Mesendoderm (in vitro differentiated cells): ENCODE measurements at places on chromosomes 2 and 18.

DNA sequence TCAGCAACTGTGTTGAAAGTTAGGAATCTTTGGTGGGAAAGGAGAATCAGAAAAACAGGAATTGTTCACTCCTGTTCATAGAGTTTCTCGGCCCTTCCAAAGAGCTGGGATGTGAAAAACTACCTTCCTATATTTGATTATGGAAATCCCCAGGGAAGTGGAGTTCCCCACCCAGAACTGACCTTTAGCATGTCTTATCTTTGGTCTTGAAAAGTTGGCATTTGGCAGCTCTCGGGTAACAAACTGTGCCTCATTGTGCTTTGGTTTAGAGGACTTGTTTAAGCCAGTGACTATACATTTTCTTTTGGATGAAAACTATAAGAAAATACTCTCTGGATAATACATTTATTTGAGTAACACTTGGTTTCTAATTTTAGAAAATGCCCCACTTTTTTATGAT, 51.3 kb upstream of the CERS6 start:
- no peaks in the 10 kb centered on the region for H3K4me1 ChIP-seq
- H3K36me3 ChIP-seq, result no peaks in the 10 kb centered on the region
- DNase-seq, result no peak

GRCh38 chr18:6482198-6482977, 67.7 kb upstream of the L3MBTL4 start:
- DNase-seq, result peak; percentile 90
- H3K4me3 ChIP-seq, result no peak overlapping the region
- H3K27ac ChIP-seq, result no peak overlapping the region
- no peaks in the 10 kb centered on the region for H3K36me3 ChIP-seq
- no peaks in the 10 kb centered on the region for H3K27me3 ChIP-seq

- H3K36me3 ChIP-seq, result no peaks in the 10 kb centered on the region
- peaks cover 1% of the 10 kb centered on the region for H3K27me3 ChIP-seq
- DNase-seq, result no peak
- H3K4me3 ChIP-seq, result no peak overlapping the region
- no peak overlapping the region for H3K27ac ChIP-seq
Observed at GRCh38 chr2:231050018-231050901, 6.4 kb upstream of the PSMD1 start.

DNA sequence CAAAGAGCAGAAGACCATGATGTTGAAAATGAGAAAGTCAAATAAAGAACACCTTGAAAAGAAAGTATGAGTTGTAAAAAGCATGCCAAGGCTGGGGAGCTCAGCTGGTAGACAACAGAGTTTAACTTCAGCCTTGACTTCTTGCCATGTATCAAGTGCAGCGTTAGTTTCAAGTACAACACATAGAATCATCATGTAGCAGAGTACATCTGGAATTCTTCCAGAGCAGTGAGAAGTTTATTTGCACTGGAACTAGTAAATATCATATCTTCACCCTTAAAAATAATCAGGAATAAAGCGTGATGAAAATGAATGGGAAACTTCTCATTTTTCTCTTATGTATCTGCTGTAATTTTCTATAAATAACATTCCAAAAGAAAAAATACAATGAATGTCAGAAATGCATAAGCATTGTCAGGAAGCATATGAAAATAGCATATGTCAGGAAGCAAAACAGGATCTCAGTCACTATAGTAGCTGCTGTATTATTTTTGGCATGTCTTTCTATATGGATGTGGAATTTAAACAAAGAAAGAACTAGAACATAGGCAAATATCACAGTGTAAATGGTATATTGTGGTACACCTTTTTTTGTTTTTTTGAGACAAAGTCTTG, 10.1 kb upstream of the SULT1C4 start:
- no peak overlapping the region for H3K4me3 ChIP-seq
- no peaks in the 10 kb centered on the region for H3K4me1 ChIP-seq
- H3K27me3 ChIP-seq, result no peaks in the 10 kb centered on the region
- H3K27ac ChIP-seq, result no peak overlapping the region

DNA sequence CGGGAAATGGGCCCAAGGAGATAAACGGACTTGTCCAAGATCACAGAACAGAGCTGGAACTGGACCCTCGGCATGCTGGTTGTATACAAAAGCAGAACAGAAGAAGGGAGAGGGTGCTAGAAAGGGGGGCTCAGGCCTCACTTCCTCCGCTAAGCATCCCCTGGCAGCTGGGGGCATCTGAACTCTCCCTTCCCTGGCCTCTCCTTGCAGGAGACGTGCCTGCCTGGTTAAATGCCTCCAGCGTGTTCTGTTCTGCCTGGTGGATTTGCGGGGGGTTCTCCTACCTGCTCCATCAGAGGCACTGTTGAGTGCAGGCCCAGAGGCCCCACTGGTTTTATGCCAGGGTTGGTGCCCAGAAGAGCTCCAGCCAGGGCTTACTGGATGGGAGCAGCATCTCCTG, 124.7 kb downstream of the ZFP36L2 start:
- no peak overlapping the region for H3K27ac ChIP-seq
- no peak overlapping the region for H3K4me3 ChIP-seq
- peaks cover 2% of the 10 kb centered on the region for H3K4me1 ChIP-seq
- DNase-seq, result no peak
- no peaks in the 10 kb centered on the region for H3K36me3 ChIP-seq

GRCh38 chr18:55419132-55419946, 168.7 kb downstream of the TCF4 start:
- DNase-seq, result no peak
- H3K4me1 ChIP-seq, result peaks cover 15% of the 10 kb centered on the region
- peak overlapping the region; percentile 55 for H3K27ac ChIP-seq

- no peaks in the 10 kb centered on the region for H3K36me3 ChIP-seq
- no peak for DNase-seq
- H3K27me3 ChIP-seq, result no peaks in the 10 kb centered on the region
- no peak overlapping the region for H3K27ac ChIP-seq
- H3K4me3 ChIP-seq, result no peak overlapping the region
- no peaks in the 10 kb centered on the region for H3K4me1 ChIP-seq
Observed at GRCh38 chr2:63679252-63679855, 90.6 kb downstream of the MDH1 start.

- H3K36me3 ChIP-seq, result no peaks in the 10 kb centered on the region
- no peak overlapping the region for H3K27ac ChIP-seq
- DNase-seq, result no peak
Observed at GRCh38 chr2:43464590-43464989, 131.2 kb downstream of the THADA start.

DNA sequence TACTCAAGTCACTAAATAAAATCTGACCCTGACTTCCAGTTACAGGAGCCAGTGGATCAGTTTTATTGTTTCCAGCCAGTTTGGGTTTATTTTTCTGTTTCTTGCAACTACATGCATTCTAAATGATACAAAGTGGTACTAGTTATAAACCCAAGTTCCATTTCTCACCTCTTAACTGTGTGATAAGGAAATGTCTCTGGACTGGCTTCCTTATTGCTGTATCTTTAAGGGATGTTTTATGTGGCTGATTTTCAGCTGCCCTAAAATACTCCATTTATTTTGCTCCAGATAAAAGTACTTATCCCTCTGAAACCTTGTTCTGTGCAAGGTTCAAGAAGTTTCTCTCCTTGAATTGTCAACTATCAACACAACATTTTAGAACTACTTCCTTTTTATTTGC, 107.9 kb upstream of the DLX2 start:
- DNase-seq, result no peak
- H3K27ac ChIP-seq, result no peak overlapping the region
- no peaks in the 10 kb centered on the region for H3K4me1 ChIP-seq
- H3K36me3 ChIP-seq, result no peaks in the 10 kb centered on the region

- H3K27me3 ChIP-seq, result no peaks in the 10 kb centered on the region
- H3K4me3 ChIP-seq, result no peak overlapping the region
- H3K27ac ChIP-seq, result no peak overlapping the region
- H3K4me1 ChIP-seq, result peaks cover 3% of the 10 kb centered on the region
Observed at GRCh38 chr2:26298286-26298637, 47.7 kb upstream of the SELENOI start.

GRCh38 chr2:101442667-101443061, 32.2 kb downstream of the RFX8 start:
- no peak overlapping the region for H3K4me3 ChIP-seq
- no peaks in the 10 kb centered on the region for H3K27me3 ChIP-seq
- peak; percentile 75 for DNase-seq
- no peak overlapping the region for H3K27ac ChIP-seq
- no peaks in the 10 kb centered on the region for H3K36me3 ChIP-seq

GRCh38 chr2:158761621-158762020, 33.5 kb upstream of the DAPL1 start:
- no peak overlapping the region for H3K4me3 ChIP-seq
- H3K4me1 ChIP-seq, result no peaks in the 10 kb centered on the region
- DNase-seq, result peak; percentile 29
- H3K27me3 ChIP-seq, result no peaks in the 10 kb centered on the region

GRCh38 chr2:46493241-46493970, 14.0 kb downstream of the TMEM247 start:
- no peak overlapping the region for H3K27ac ChIP-seq
- no peaks in the 10 kb centered on the region for H3K27me3 ChIP-seq
- no peak overlapping the region for H3K4me3 ChIP-seq
- no peaks in the 10 kb centered on the region for H3K36me3 ChIP-seq

DNA sequence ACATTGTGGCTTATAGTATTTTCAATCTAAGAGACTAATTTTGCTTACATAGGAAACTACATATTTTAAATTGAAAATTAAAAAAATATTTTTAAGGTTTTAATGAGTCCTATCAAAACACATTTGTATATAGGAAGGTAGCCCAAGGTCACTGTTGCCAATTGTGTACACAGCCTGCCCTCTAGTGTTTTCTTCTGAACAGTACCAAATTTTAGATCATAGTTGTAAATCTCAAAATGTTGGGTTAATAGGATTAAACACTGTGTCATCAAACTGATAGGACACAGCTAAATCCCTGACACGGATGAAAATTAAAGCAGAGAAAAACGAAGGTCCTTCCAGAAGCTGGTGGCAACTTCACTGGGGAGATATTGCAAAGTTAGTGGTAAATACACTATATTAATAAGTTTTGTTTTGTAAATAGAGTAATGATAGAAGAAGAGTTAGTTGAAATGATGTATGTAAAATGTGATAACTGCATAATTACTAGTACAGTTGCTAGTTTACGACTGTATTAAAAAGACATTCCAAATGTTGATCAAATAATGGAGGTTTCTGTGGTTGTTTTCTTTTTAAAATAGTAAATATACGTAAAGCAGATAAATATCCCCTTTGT, 19.7 kb downstream of the CLUL1 start:
- no peaks in the 10 kb centered on the region for H3K27me3 ChIP-seq
- no peaks in the 10 kb centered on the region for H3K36me3 ChIP-seq
- H3K4me3 ChIP-seq, result no peak overlapping the region
- H3K4me1 ChIP-seq, result no peaks in the 10 kb centered on the region

- no peaks in the 10 kb centered on the region for H3K27me3 ChIP-seq
- no peaks in the 10 kb centered on the region for H3K36me3 ChIP-seq
- H3K27ac ChIP-seq, result no peak overlapping the region
- peak; percentile 21 for DNase-seq
- H3K4me1 ChIP-seq, result no peaks in the 10 kb centered on the region
- H3K4me3 ChIP-seq, result no peak overlapping the region
Observed at GRCh38 chr2:222946700-222947287, 86.0 kb downstream of the ACSL3 start.

DNA sequence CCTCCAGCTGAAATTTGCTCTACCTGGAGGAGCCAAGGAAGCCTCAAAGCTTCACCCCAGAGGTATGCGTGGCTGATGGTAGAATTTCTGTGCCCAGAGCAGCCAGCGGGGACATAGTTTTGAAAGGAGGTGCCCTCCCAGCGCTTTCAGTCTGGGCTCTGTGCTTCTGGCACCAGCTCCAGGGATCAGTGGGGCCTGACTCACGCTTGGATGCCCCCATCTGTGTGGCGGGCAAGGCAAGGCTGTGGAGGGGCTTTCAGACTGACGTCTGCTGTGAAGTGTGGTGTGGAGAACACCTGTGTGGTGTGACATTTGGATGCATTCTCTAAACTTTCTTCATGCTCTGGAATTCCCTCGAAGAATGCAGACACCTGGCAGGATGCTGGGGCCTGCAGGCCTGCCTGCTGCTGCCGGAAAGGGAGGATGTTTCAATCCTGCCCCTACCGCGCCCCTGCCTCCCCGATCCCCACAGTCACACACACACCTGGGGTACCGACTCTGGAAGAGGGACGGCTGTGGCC, 84.1 kb downstream of the CTIF start:
- no peaks in the 10 kb centered on the region for H3K27me3 ChIP-seq
- DNase-seq, result peak; percentile 89
- H3K27ac ChIP-seq, result no peak overlapping the region
- H3K36me3 ChIP-seq, result no peaks in the 10 kb centered on the region

DNA sequence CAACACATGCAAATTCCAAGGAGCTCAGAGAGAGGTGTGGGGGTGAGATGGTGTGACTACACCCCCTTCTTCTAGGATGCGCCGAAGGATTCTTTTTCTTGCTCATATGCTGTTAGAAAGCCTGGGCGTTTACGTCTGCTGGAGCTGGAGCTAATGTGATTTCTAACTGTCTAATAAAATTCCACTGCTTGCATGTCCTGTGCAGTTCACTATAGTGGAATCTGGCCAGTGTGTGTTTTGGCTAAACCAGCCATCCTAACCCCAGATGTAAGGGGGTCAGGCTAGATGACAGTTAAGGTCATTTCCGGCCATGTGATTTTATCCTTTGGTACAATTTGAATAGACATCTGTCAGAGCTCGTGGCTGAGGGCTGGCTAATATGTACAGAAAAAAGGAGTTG, 194.1 kb downstream of the PRKCE start:
- no peak overlapping the region for H3K4me3 ChIP-seq
- no peak for DNase-seq
- no peaks in the 10 kb centered on the region for H3K27me3 ChIP-seq
- H3K36me3 ChIP-seq, result no peaks in the 10 kb centered on the region
- H3K4me1 ChIP-seq, result no peaks in the 10 kb centered on the region

DNA sequence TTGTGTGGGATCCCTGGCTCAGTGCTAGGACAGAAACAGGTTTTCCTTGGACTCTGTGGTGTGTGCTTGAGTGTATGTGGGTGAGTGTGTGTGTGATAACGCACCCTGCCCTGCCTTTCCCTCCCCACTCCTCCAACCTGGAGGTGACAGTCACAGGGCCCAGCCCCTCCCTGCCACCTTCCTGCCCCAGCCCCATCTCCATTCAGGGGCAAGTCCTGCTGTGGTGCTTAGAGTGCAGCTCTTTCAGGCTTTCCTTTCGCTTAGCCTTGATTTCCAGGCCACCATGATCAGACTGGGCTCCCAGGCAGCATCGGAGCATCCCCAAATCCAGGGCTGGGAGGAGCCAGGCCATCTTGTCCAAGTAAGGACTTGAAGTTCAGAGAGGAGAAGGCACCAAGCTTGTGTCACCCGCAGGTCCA, 185.2 kb downstream of the ZFP36L2 start:
- no peaks in the 10 kb centered on the region for H3K27me3 ChIP-seq
- H3K27ac ChIP-seq, result peak overlapping the region; percentile 73
- peaks cover 7% of the 10 kb centered on the region for H3K4me1 ChIP-seq
- no peaks in the 10 kb centered on the region for H3K36me3 ChIP-seq

DNA sequence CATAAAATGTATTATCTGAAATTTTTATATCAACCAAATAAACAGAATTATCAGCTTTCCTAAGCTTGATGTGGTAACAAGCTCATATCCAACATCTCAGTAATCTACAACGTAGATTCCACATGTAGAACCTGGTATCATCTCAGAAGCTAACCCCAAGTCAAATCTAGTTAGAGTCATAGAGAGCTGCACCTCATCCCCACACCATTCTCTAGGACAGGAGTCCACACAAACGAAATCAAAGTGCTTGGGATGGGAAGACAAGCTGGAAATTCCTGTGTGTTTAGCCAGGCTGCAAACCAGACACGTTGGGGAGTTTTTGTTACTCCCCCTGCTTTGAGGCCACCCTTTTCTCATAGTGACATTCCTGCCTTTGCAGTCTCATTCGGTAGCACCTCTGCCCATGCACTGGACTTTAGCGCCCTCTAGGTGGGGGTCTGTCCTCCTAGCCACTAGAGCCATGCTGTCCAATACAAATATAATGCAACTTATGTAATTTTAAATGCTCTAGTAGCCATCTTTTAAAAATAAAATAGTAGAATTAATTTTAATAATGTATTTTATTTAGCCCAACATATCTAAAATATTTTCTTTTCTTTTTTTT, 28.1 kb upstream of the SATB2 start:
- no peak overlapping the region for H3K4me3 ChIP-seq
- DNase-seq, result peak; percentile 81
- no peak overlapping the region for H3K27ac ChIP-seq
- no peaks in the 10 kb centered on the region for H3K27me3 ChIP-seq
- no peaks in the 10 kb centered on the region for H3K4me1 ChIP-seq
